ENCODE measurements at places on chromosomes 5 and 9.

DNA sequence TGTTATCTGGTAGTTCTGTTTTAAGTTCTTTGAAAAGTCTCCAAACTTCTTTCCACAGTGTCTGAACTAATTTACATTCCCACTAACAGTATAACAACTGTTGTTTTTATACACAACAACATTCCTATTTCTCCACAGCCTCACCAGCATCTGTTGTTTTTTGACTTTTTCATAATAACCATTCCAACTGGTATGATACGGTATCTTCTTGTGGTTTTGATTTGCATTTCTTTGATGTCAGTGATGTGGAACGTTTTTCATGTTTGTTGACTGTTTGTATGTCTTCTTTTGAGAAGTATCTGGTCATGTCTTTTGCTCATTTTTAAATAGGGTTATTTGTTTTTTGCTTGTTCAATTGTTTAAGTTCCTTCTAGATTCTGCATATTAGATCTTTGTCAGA is 12.6 kb upstream of the GRAMD2B start:
- no peak for DNase-seq

DNA sequence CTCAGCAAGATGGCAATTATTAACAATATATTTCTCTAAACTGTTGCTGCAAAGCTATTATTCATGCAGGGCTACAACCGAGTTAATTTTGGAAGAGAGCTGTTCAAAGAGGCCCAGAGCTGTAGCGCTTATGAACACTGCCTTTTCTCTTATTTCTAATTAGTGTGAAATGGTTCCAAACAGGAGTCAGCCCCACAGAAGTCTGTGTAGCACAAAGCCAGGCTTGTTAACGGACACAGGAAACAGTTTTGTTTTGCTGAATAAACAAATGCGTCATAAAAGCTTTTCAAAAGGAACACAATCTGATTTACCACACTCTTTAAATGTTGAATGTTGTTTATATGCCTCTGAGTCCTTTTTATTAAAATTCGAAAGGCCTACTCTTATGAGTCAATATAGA is 396.5 kb downstream of the ANXA1 start:
- no peak for DNase-seq

- DNase-seq, result no peak
Observed at GRCh38 chr5:177524539-177524900, 7.8 kb upstream of the DDX41 start.

DNA sequence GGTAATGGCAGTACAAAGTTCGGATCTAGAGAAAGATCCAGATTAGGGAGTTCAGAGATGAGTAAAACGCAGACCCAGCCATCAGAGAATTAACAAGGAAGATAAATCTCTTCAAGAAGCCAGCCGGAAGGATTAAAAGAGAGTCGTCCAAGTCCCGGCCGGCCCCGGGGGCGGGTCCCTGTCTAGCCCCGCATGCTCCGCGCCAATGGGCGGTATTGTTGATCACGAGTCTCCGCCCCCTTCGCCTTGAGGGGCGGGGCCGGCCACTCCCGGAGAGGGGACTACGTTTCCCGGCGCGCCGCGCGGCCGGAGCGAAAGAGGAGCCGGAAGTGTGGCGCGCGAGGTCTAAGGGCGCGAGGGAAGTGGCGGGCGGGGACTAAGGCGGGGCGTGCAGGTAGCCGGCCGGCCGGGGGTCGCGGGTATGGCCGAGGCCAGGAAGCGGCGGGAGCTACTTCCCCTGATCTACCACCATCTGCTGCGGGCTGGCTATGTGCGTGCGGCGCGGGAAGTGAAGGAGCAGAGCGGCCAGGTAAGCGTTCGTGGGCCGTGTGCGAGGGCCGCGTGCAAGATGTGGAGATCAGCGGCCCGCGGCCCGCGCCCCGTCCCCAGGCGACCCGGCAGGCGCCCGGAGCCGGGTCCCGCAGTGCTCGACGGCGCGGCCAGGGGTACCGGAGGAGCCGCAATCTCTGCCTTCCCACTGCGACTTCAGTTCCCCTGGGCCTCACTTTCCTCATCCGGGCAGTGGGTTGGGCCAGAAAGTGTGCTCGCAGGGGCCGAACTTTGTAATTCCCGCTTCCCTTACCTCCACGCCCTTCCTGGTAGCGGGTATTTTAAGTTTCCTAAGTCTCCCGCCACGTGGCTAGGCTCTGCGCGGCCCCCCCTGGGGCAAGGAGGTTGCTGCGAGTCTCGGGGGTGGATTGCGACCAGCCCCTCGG is at the start of gene TCOF1:
Gene TCOF1 (plus strand): TSS at position 372 of the 935 bp plus-strand sequence. CDS start 50 bp downstream, at position 422.
- DNase-seq, result peak; percentile 97

DNA sequence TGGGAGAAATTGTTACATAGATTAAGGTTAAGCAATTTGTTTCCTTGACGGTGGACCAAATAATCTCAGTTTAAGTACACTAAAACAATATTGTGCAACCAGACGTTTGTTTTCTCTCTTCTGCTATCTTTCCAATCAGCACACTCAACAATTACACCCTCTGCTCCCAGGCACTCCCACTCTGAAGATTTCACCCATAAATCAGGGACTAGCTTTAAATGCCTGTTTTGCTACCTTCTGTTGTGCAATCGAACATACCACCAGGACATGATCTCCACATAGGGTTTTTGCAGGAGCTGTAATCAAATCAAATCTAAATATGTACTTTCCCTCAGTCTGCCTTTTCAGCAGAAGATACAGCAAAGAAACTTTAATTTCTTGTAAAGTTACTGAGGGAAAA is 405.8 kb upstream of the TLE4 start:
- no peak for DNase-seq

- DNase-seq, result no peak
Observed at GRCh38 chr5:73189871-73190376, 16.9 kb downstream of the TMEM174 start.

GRCh38 chr9:86322973-86323644 is 31.1 kb downstream of the TUT7 start:
- DNase-seq, result no peak

DNA sequence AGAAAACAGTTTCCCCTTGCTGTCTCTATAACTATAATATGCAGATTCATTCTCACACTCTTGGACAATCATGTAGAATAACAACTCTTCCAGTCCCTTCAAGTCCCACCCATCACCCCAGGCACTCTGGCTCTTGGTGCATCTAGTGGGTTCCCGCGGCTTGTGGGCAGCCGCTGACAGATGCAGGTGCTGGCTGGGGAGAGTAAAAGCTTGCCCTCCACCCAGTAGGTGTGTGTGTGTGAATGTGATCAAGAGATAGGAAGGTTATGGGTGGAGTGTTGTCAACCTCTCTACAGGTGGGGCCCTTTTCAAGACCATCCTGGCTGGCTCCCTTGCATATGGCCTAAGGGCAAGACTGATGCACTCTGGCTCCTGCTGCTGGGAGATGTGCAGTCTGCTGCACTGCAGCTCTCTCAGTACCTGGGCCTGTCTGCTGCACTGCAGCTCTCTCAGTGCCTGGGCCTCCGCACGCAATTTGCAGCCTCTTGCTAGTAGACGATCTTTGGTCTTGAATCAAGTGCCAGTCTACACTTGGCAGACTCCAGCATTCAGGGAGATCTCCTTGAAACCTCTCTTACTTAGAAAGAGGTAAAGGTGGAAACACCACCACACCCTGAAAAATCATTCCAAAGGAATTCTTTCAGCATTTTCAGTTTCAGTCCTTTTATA is 189.7 kb upstream of the GDNF start:
- no peak for DNase-seq

DNA sequence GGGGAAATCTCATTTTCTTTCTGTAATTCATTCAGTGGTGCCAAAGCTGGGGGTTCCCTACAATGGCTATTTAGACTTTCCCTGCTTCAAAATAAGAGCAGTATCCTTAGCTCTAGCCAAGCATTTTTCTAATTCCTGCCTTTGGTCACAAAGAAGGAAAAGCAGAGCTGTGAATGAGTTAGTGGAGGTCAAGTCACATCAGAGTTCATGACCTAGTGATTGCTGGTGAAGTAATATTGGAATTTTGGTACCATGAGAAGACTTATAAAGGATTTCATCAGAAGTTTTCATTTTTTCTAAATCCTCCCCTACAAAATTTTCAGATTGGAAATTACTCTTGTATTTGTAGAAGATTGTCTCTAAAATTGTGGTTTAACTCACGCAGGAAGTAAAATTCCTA is 28.0 kb downstream of the DNAJC21 start:
- DNase-seq, result no peak

DNA sequence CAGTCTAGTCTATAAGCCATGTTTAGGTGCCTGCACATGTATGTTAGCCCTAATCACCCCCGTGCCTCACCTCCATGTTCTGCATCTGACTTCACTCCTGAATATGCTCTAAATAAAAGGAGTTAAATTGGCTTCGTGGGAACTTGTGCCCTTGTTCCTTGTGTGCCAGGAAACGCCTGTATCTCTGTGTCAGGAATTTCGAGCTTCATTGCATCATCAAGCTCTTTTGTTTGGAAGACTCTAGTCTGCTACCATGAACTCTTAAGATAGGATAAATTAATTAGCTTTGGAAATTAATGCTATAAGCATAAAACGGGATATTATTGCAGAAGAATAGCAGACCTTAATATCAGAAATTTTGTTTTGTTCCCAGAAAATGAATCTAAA is 99.2 kb downstream of the ADCY2 start:
- no peak for DNase-seq

DNA sequence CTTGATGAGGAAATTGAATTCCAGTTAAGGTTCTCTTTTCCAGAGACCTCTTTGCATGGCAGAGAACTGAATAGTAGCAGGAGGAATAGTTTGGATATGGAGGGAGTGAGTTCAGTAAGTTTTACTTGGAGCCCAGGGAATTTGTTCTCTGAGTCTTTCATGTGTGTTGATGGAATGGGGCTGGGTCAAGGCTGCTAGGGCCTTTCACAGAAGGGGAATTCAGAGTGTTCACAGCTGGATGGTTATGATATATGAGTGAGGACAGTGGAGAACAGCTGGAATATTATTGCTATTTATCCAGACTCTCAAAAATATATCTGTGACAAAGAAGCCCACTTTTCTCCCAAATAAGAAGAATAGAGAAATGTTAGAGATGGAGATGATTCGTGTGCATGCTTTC is 372.8 kb downstream of the PLK2 start:
- no peak for DNase-seq

DNA sequence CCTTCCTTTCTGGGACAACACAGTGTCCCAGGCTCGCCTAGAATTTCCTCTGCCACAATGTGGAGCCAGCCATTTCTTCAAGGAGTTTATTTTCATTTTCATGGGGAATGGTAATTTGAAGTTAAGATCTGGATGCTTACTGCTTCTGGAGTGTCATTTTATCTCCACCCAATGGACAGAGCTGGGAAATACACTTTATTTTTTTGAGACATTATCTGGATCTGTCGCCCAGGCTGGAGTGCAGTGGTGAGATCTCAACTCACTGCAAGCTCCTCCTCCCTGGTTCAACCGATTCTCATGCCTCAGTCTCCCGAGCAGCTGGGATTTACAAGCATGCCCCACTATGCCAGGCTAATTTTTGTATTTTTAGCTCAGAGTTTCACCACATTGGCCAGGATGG is 12.7 kb upstream of the THG1L start:
- no peak for DNase-seq

- no peak for DNase-seq
Observed at GRCh38 chr9:27303219-27303618, 6.3 kb upstream of the EQTN start.

DNA sequence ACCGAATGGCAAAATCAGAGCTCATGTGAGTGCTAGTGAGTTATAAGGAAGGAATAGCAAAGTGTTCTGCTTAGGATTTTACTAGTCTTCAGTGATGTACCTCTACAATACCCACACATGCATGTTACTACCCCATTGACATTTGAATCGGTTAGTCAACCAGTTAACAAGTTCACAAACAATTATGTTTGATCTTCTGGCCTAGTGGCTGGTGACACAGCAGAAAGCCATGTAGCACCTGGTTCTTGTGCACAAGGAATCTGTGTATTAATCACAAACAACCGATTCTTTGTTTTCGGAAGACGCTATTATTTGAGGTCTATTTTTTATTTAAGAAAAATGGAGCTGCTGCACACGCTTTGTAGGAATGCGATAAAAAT is 41.9 kb downstream of the NTRK2 start:
- no peak for DNase-seq

Measured in stimulated activated CD4-positive, alpha-beta T cell treated with anti-CD3 and anti-CD28 coated beads, Interleukin-15, amount 100 ng/mL, for 1 hour (primary cell).